ENCODE measurements at places on chromosomes 1 and 21.

DNA sequence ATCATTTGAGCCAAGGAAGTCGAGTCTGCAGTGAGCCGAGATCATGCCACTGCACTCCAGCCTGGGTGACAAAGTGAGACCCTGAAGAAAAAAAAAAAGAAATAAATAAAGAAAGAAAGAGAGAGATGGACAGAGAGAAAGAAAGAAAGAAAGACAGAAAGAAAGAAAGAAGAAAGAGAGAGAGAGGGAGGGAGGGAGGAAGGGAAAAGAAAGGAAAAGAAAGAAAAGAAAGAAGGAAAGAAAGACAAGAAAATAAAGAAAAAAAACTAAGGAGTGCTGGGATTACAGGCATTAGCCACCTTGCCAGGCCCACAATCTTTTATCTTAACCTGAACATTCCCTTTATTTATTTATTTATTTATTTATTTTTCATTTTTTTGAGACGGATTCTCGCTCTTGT lies 51.7 kb upstream of the SOD1 start:
- DNase-seq, result no peak

GRCh38 chr1:44012404-44012803 lies 18.9 kb downstream of the SLC6A9 start:
- no peak for DNase-seq

DNA sequence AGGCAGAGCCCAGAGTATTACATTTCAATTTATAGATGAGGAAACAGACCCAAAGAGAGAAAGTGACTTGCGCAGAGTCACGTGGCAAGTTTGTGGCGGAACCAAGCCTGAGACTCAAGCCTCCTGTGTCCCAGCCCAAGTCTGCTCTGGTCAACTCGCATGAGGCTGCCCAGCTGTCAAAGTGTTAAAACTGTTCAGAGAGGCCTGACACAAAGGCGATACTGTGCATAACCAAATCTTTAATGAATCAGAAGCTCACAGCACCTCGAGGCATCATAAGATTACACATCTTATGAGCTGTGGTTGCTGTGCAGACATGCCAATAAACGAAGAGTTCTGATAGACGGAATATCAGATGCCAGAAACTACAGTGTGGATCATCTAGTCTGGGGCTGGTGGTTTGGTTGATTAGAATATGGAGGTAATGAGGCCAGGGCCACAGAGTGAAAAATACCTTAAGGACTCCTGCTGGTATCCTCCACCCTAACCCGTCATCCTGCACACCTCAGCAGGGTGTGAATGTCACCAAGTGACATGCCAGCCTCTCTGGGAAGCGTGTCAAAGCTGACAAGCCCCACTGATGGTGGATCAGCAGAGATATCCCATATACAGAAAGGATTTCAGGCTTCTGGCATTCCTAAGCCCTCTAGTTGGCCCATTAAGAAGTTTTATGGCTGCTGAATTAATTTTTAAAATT lies 42.2 kb downstream of the TNNT2 start:
- no peak for DNase-seq

- DNase-seq, result no peak
Measured at GRCh38 chr1:186689907-186690306, 9.7 kb upstream of the PTGS2 start.

DNA sequence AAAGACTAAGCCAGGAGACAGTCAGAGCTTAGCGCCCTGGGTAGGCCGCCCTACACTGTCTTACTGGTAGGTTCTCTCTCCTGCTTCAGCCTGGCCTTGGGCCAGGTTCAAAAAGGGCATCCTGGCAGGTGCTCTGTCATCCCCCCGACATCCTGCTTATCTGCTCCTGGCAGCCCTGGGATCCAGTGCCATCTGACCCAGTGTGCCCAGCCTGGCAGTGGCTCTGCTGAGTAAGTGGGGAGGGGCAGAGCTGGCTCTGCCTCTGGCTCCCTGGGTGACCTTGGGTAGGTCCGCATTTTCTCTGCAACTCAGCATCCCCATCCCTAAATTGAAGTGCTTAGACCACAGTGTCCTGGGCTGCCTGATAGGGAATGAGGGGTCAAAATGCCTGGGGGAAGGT lies 549.9 kb downstream of the PTPRU start:
- no peak for DNase-seq

- DNase-seq, result no peak
Measured at GRCh38 chr1:81554108-81554507, 246.6 kb upstream of the ADGRL2 start.

GRCh38 chr1:227869279-227869842 lies 53.9 kb downstream of the PRSS38 start:
- no peak for DNase-seq

GRCh38 chr1:171785766-171786165 lies 4.3 kb downstream of the METTL13 start:
- no peak for DNase-seq

DNA sequence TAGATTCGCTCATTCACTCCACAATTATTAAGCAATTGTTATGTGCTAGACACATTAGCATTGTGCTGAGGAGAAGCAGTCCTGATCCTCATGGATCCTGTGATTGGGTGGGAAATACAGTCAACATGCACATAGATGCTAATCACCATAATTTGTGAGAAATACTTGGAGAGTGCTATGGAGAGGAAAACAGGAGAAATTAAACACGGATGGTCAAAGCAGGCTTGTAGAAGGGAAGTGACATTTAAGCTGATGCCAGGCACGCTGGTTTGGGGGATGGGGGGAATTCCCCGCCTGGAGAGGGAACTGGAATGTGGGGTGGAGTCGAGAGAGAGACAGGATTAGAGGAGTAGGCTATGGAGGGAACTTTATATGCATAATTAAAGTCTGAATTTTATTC lies 52.2 kb upstream of the L1TD1 start:
- no peak for DNase-seq

GRCh38 chr21:37700641-37701202 lies 215.5 kb downstream of the KCNJ6 start:
- DNase-seq, result no peak

- DNase-seq, result no peak
Measured at GRCh38 chr21:37272897-37273296, 5.8 kb upstream of the VPS26C start.

GRCh38 chr1:2906085-2906484 lies 104.6 kb upstream of the TTC34 start:
- DNase-seq, result no peak

- no peak for DNase-seq
Measured at GRCh38 chr1:16017461-16018303, at the start of gene HSPB7. Gene HSPB7, minus strand, starts transcription at chr1:16018043. Its CDS starts 80 bp downstream, at chr1:16017963.

GRCh38 chr1:92307980-92308379 lies 9.1 kb downstream of the RPAP2 start:
- no peak for DNase-seq

DNA sequence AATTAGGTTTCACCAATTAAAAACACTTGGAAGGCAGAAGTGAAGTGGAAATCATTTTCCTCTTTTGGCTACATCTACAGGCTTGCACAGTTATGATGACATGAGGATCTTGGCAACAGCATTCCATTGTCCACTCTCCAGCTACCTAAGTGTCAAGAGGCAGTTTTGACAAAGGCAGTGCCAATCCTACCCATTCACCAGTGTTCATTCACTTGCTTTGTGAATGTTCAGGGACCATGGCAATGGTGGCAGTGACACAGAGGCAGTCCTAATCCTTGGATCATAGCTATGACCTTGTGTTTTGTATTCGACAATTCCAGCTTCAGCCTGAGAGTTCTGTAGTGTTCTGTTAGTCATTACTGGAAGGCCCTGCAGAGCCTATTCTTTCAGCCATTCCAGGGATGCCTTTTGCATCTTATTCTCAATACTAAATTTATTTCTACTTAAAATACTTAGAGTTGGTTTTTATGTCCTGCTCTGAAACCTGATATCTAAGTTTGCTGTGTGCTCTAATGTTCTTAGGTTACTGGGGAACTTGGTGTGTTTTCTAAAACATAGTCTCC lies 36.7 kb downstream of the CRB1 start:
- DNase-seq, result no peak

DNA sequence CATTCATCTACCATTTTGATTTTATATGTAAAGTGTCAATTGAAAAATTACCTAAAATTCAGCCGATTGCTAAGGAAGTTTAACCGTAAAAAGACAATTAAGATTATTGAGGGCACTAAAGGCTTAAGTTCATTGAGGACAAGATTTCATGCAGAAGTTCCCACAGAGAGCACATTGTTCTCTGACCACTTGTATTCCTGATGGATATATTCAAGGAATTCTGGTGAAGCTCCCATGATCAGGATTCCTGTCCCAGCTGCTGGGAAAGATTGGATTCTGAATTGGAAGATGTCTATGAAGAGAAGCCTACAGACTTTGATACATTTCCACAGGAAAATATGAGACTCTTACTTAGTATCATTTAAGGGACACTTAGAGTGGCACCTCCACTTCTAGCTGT lies 209.2 kb upstream of the KCTD3 start:
- DNase-seq, result no peak

DNA sequence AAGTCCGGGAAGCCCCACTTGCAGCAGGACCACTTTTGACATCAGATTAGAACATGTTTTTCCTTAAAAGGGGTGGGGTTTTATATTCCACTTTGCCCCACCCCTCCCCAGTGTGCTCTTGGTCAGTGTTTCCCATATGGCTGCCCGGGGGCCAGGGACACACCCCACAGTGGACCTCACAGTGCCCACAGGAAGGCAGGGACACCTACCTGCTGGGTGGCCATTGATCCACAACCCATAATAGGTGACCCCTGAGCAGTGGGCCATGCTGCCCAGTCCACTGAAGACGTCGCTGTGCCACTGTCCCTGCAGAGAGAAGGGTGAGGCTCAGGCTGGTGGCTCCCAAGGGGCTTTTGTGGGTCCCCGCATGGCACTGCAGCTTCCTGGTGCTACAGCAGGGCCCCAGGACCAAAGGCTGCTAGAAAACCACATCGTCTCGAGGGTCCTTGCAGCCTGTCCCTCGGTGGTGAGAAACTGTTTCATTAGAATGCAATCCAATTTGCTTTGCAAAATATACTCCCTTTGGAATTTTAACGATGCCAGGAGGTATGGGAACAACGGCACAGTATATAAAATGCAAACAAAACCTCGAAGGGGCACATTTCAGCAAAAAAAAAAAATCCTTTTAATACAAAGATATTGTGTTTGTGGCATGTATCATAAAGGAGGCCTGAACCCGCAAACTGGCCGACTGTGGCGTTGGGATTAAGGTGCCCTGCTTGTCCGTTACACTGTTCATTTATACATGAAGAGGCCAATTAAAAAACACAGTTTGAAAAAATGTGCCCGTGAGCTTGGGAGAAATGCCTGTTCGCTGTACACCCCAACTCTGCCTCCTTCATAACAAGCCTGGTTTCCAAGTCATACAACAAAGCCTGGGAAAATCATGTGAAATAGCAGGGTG lies 16.9 kb downstream of the MORN1 start:
- no peak for DNase-seq

DNA sequence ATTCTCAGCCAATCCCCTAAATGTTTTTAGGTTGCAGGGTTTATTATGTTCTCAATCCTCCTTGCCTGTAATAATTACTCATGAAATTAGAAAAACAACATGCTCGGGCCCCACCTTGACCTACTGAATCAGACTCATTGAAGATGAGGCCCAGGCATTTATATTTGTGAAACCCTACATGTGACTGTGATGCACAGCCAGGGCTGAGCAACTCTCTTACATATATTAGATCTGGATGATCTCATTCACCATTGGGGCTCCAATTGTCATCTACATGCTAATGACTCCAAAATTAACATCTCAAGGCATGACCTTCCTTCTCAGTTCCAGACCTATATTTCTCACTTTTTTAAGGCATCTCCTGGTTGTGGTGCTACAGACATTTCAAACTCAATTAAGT lies 103.3 kb downstream of the WDR3 start:
- no peak for DNase-seq

GRCh38 chr1:169618367-169618766 lies 11.6 kb downstream of the SELP start:
- DNase-seq, result no peak

DNA sequence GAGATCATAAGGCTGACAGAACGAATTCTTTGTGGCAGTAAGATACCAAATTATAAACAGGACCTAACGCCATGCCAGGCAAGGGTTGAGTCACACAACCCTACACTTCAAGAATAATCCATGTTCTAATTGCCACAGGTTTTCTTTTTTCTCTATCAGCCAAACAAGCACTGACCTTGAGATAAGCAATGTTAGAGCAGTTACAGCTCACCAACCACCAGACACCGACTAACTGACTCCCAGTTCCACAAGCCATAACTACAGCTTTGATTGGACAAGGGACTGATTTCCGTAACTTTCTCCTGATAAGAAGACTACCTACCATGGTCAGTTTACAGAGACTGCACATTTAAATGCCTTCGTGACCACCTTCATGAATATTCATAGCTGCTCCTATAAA lies 149.6 kb downstream of the PTPRU start:
- no peak for DNase-seq

DNA sequence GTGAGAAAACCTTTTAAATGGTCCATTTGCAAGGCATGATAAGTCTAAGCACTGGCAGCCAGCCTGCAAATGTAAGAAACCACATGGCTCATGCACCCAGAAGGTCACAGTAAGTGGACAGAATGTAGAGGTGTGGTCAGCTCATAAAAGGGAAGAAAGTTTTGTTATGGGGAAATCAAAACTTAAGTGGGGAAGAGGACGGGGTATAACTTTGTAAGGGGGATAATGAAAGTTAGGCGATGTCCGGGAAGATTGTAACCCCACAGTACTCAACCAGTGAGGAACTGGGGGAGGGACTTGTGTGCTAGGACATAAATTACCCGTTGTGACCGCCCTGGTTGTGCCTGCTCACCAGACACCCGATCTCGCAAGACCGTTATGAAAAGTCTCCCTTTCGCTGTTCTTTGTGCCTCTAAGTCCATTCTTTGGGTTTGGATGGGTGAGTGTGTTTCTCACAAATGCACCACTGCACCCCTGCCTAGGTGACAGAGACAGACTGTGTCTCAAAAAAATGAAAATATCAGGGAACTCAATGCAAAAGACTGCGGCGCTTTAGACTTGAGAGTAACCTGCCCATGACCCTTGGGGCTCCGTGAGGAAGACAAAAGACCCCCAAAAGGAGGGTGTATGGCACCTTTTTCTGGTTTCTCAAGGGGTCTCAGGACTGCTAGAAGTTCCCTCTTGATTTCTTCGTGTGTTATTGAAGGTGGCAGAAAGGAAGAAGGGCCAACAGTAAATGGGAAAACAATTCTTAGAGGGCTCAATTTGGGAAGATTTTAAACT lies 28.6 kb upstream of the ZNF496 start:
- DNase-seq, result no peak

DNA sequence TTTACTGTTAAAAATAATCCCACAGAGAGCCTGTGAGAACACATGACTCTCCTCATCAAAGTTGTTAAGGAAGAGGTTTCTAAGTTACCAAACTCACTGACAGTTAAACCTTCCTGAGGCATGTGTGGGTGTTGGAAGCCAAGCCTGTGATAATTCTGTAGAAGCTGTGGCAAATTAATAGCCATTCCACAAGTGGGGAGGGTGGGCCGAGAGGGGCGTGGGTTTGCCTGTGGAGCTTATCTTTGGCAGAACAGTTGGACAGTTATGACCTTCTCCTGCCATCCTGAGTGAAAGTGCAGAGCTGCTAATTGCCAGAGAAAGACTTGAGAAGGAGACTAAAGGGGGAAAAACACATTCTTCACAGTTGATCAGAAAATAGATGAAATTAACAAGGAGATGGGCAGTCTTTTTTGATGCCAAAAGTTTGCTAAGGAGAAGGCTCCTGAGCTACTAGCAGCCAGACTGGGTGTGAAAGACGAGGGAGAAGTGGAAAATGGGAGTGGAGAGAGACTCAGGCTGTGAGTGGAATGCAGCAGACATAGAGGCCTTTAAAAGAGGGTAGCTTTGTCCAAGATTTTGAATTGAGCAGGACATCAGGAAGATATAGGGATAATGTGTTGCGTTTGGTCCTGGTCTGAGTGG lies 1.6 kb upstream of the PLA2G2C start:
- no peak for DNase-seq
